Activated CD4-positive, CD25-positive, alpha-beta regulatory T cell treated with anti-CD3 and anti-CD28 coated beads, Interleukin-2, amount 50 U/mL, for 24 hours (primary cell): ENCODE measurements at places on chromosomes 16 and 17.

- ATAC-seq, result no peak
Observed at GRCh38 chr16:55499951-55500529, 8.8 kb upstream of the LPCAT2 start.

DNA sequence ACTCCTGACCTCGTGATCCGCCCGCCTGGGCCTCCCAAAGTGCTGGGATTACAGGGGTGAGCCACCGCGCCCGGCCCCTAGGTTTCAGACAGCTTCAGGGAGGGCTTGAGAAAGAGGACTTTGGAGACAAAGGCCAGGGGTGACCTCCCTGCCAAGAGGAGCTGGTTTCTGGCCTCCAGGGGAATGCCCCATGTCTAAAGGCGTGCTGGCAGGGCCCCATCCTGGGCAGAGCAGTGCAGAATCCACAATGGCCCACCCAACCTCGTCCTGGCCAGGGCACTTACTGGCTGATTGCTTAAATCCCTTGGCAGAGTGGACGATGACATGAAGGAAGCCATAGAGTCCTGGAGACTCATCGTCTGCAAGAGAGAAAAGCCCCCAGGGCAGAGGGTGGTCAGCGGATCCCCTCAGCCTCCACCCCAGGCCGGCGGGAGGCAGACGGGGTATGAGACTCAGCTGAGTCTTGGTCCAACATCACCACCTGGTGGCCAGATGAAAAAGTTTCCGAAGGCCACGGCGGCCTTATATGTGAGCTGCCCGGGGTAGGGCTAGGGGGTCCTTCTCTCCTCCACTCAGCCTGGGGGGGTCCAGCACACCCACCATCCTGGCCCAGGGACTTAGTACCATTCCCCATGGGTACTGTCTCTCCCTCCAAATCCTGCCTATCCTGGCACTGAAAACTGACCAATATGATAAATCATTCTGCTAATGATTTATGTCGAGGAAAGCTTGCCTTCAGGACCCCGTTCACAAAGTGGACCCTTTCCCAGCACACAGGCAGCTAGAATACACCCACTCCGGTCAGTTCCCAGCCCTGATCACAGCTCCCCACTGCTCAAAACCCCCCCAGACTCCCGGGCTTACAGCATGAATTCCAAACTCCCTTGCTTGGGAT is 59.1 kb downstream of the TIMM22 start:
- peak; percentile 59 for ATAC-seq

- no peak for ATAC-seq
Observed at GRCh38 chr17:63390090-63390489, 56.0 kb downstream of the CYB561 start.

DNA sequence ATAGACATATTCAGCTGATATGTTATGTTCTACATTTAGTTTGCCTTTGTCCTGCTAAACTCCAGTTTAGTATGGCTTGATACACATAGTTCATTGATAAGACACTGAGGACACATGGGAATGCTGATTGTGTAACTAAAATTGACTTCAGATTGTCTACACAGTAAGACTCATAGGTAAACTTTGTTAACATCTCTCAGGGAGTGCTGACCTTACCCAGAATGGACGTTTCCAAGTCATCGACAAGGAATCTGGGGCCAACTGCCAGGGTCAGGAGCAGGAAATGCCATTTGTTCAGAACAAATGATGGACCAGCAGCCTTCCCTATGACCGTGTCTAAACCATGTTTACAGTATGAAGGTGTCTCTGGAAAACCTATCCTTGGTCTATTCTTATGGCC is 58.7 kb downstream of the DYNLRB2 start:
- ATAC-seq, result no peak

DNA sequence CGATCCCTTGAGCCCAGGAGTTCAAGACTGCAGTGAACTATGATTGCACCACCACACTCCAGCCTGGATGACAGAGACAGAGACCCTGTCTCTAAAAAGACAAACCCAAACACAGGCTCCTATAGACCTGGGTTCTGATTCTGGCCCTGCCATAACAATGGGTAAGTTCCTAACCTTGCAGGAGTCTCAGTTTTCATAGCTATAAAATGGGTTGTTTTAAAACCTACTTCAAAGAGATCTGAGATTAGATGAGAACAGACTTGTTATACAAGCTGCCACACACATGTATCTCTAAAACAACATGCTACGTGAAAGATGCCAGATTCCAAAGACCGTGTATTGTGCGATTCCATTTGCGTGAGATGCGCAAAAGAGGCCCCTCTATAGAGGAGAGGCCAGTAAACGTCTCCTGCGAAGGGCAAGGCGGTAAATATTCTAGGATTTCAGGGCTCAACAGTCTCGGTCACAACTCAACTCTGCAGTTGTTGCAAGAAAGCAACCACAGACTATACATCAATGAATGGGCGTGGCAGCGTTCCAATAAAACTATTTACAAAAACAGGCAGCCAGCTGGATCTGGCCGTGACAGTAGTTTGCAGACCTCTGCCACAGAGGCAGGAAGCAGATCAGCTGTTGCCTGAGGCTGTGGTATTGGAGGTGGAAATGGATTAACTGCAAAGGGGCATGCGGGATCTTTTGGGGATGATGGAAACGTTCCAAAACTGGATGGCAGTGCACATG is 5.9 kb downstream of the CORO7 start:
- no peak for ATAC-seq

- ATAC-seq, result no peak
Observed at GRCh38 chr17:954431-955164, 25.0 kb downstream of the NXN start.

DNA sequence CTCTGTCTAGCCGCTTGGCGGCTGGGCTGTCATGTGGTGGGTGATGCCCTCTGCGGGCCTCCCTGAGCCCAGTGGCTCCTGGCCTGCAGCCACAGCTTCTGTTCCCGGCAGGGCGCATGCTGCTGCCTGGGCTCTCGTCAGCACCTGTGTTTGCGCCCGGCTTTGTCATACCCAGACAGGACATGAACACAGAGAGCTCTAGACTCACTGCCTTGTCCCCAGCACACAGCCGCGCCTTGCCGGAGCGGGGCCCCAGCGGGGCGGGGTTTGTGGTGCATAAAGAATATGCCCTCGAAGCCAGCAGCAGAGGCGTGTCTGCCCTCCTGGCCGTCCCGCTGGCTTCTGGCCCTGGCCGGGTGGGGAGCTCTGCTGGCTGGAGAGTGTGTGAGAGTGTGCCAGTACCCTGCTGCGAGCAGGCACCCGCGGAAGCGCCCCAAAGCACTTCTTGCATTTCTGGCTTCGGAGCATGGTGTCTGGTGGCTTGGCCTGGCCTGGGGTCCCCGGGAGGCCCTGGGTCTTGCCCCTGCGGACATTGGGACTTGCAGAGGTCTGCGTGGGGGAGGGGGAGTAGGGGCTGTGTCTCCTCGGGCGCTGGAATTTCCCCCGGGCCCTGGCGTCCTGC is 14.4 kb downstream of the ASPSCR1 start:
- no peak for ATAC-seq

DNA sequence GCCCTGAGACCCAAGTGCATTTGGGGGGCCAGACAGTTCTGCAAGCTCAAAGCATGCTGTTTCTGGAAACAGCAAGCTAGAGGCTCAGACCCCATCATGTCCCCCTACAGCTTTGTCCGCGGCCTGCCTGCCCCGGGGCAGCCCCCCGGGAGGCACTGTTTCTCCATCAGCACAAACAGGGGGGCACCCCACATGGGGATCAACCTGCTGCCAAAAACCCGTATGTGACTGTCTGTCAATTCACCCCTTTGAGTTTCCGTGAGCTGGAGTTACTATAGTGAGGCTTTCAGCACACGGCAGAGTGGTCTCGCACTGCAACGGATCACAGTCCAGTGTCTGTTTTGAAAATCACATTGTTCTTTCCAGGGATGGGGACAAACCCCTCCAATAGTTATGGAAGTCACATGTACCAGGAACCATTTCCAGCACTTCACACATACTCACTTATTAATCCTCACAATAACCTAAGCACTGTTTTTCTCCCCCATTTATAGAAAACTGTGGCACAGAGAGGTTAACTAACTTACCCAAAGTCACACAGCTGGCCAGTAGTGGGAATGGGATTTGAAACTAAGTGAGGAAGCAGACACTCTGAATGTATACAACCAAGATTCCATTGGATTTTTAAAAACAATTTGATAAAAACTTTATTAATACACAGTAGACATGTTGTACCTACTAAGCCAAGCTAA is 269.0 kb downstream of the C16orf95 start:
- no peak for ATAC-seq

DNA sequence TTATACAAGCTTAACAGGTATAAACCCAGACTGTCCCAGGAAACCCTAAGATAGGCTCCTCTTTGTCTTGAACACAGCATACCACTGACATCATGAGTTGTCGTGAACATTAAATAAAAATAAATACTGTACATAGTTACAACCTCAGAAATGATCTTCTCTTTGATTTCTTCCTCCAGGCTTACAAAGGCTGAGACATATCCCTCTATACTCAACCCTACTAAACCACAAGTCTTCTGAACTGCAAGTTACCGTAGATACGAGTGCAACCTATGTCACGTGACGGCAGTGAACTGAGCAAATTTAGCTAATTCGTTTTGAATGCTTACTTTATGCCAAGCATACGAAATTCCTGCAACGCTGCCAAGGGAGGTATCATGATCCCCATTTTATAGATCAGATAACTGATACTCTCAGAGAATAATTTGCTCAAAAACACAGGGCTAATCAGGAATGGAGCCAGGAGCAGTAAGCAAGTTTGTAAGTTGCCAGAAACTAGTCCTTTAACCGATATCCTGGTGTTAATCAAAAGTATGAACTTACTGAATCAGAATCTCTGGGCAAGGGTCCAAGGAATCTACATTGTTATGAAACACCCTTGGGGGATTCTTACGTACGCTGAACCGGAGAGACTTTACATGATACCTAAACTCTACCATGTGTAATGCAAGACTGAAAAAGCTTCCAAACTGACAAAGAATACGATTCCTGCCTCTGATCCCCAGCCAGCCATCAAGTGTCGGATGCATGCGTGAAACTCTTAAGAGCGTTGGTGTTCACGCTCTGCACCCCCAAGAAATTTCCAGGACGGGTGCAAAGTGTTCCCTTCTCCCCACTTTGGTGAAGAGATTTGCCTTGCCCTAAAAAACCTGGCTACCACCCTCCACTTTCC is 106.2 kb downstream of the XYLT1 start:
- ATAC-seq, result peak; percentile 92

DNA sequence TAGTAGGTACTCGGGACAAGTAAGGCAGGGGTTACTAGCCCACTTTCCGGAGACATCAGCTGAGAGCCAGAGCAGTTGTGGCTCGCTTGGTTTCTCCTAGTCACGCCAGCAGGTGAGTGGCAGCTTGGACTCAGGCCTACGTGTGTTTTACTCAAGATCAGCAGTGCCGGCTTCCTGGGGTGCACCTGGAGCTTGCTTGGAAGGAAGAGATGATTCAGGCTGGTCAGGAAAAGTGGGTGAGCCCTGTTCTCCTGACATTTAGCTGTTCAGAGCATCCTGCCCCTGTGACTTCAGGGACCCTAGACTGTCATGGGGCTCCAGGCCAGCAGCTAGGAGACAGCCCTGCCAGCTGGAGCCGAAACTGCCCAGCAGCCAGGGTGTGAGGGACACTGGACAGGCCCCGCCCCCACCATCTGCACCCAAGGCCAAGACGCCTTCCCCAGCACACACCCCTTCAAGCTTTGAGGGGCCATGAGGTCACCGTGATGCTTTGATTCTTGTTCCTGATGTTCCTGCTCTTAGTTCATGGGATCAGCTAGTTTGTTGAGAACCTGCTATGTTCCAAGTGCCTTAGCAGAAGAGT is 238.0 kb upstream of the CIBAR2 start:
- ATAC-seq, result no peak

DNA sequence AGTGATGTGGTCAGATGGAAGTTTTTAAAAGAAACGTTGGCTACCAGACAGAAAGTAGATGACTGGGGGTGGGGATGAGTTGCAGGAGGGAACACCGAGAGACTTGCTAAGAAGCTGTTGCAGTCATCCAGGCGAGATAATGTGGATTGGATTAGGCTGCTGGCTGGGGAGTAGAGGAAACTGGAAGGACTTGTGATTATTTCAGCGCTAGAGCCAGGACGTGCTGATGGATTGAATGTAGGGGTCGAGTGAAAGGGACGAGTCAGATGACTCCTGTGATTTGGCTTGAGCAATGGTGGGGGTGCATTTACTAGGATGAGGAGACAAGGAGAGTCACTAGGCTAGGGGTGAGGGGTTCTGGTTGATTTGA is 88.5 kb downstream of the CLEC16A start:
- no peak for ATAC-seq

DNA sequence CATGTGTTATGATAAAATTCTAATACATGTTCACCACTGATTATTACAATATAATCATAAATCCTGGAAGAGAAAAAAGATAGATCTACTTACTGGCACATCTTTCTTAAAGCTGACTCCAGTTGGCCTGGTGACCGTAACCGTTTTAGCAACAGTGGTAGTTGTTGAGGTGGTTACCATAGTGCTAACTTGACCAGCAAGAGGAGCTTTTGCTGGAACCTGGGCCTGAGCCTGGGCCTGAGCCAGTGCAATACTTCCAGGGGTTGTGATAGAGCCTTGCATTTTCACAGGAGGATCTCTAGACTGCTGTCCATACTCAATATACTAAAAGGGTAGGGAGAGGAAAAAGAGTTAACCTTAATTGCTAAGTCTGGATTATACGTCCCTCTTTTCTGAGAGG is 36.2 kb downstream of the SETD6 start:
- ATAC-seq, result no peak

GRCh38 chr16:56275076-56275475 is 83.8 kb downstream of the GNAO1 start:
- ATAC-seq, result no peak

- ATAC-seq, result no peak
Observed at GRCh38 chr17:35496451-35497290, 40.8 kb downstream of the SLFN12L start.

- no peak for ATAC-seq
Observed at GRCh38 chr17:74332017-74332650, 6.1 kb downstream of the KIF19 start.

DNA sequence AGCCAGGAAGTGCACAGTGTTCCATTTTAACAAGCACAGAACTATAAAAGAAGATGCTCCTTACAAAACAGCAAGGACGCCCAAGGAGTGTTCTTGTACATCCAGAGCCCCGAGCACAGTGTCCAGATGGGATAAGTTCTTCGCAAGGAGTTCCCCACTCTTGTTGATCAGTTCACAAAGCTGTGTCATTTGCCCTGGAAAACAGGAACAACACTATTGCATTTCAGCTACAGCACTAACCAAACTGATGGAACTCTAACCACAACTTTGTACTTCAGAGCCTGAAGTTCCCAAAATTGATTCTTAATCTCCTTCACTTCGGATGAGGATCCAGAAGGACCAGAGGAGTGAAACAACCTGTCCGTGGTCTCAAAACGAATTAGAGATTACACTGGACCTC is 5.1 kb downstream of the COPS3 start:
- no peak for ATAC-seq

GRCh38 chr16:50093607-50094539 is 28.1 kb downstream of the HEATR3 start:
- peak; percentile 33 for ATAC-seq
